ENCODE measurements at places on chromosomes 12 and 14. TPM values are rescaled to one million over a fixed set of nuclear protein-coding genes. Genes with fewer than 3 reads are reported as not detected.

DNA sequence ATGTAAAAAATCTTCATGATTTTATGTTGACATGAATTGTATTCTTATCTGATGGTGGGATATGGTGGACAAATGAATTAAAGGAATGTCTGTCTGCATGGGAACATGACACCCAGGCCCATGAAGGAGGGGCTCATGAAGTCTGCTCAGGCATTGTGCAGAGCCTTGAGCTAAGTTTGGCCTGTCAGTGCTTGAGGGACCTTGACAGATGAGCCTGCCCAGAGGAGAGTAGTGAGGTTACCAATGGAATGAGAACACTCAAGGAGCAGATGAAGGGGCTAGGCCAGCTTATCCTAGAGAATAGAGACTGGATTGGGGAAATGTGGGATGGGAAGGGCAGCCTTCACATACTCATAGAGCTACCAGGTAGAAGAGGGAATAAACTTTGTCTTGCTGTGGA lies 68.8 kb downstream of the TMX1 start:
- H3K27me3 ChIP-seq = no peaks in the 10 kb centered on the region
- H3K4me1 ChIP-seq = peaks cover 9% of the 10 kb centered on the region
- H3K36me3 ChIP-seq = no peaks in the 10 kb centered on the region
- no peak overlapping the region for H3K27ac ChIP-seq

DNA sequence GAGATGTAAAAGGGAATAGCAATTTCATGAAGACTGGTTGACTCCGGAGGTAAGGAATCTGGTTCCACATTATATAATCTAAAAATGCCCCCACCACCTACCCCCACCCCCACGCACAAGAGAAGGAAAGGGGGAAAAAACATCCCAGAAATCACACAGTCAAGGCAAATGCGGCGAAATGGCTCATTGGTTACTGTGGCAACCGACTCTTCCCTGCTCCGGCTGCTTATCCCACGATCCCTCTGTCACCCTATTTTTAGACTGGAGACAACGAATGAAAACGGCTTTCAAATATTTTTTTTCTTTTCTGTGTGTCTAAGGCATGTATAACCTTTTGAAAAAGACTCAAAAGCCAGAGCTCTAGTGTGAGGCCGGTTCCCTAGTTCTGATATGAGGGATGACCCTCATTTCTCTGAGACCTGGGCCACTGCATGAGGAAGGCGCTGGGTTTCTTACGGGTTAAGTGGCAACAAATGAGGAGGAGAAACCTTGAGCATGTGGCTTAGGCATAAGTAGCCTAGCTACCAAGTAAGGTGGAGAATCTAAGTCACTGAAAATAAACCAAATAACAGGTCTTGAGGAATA lies 148.3 kb upstream of the GRIN2B start:
- H3K36me3 ChIP-seq = peaks cover 3% of the 10 kb centered on the region
- peaks cover 2% of the 10 kb centered on the region for H3K27me3 ChIP-seq
- no peak for DNase-seq
- H3K4me3 ChIP-seq = no peak overlapping the region
- H3K27ac ChIP-seq = no peak overlapping the region
- peaks cover 11% of the 10 kb centered on the region for H3K4me1 ChIP-seq

DNA sequence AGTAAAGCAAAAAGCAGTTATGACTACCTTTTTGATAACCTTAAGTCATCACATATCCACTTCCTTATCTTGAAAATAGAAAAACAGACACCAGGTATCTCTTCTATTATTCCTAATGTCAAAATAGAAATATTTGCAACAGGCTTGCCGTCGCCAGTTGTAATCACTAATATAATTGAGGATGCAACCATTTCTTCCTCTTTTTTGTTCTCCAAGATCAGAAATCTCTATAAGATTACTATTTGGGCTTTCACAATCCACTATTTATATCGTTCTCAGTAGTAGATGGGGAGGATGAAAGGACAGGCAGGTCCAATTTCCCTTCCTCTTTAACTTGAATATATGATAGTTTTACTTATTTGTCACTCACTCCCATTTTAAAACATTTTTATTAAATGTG lies 130.2 kb upstream of the HMGA2 start:
- H3K4me1 ChIP-seq = no peaks in the 10 kb centered on the region
- H3K4me3 ChIP-seq = no peak overlapping the region
- no peak for DNase-seq
- no peaks in the 10 kb centered on the region for H3K36me3 ChIP-seq

Gene OR8S1
- not detected for total RNA-seq

GRCh38 chr14:50035214-50035613 lies 81.2 kb downstream of the VCPKMT start:
- H3K27ac ChIP-seq = no peak overlapping the region
- no peaks in the 10 kb centered on the region for H3K36me3 ChIP-seq
- no peak for DNase-seq

DNA sequence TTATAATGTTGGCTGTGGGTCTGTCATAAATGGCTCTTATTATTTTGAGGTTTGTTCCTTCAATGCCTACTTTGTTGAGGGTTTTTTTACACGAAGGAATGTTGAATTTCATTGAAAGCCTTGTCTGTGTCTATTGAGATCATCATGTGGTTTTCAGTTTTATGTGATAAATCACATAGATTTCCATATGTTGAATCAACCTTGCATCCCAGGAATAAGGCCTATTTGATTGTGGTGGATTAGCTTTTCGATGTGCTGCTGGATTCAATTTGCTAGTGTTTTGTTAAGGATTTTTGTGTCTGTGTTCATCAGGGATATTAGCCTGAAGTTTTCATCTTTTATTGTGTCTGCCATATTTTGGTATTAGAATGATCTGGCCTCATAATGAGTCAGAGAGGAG lies 27.6 kb downstream of the SLC2A13 start:
- H3K27ac ChIP-seq = no peak overlapping the region
- no peaks in the 10 kb centered on the region for H3K27me3 ChIP-seq
- DNase-seq = no peak
- H3K4me1 ChIP-seq = no peaks in the 10 kb centered on the region
- H3K4me3 ChIP-seq = no peak overlapping the region
- peaks cover 48% of the 10 kb centered on the region for H3K36me3 ChIP-seq

DNA sequence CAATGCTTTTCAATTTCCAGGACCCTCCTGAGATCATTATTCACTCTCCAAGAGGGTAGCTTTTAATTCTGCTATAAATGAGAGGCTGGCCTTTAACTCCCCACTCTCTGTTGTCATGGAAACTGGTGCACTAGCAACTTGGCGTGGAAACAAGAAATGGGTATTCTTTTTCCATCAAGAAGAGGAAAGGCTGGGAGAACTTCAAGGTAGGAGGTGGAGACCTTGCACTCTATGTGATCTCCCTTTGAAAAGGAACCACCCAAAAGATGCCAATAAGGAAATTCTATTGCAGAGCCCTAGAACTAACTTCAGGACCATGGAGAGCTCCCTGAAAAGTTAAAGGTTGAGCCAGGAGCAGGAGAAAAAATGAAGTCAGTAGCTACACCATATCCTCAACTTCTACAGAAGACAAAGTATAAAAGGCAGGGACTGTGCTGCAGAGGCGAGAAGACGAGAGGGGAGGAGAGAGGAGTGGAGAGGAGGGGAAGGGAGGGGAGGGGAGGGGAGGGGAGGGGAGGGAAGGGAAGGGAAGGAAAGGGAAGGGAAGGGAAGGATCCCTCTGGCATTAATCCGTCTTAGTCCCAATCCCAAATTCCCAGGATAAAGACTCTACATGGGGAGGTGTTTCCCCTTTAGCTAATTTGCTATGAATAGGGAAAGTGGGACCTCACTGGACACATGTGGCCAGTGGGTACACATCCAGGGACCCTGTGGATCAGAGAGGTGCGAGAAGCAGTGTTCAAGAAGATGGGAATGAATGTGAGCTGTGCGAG lies 46.7 kb upstream of the FICD start:
- peak; percentile 48 for DNase-seq
- H3K27ac ChIP-seq = no peak overlapping the region
- no peaks in the 10 kb centered on the region for H3K36me3 ChIP-seq
- H3K4me3 ChIP-seq = no peak overlapping the region
- H3K4me1 ChIP-seq = no peaks in the 10 kb centered on the region

Gene CCDC196
- total RNA-seq = not detected

GRCh38 chr14:85310491-85311272 lies 219.3 kb upstream of the FLRT2 start:
- H3K4me1 ChIP-seq = peaks cover 49% of the 10 kb centered on the region
- no peak overlapping the region for H3K4me3 ChIP-seq
- H3K36me3 ChIP-seq = no peaks in the 10 kb centered on the region
- no peaks in the 10 kb centered on the region for H3K27me3 ChIP-seq
- H3K27ac ChIP-seq = peak overlapping the region; percentile 24
- DNase-seq = no peak

GRCh38 chr14:94364037-94364436 lies 24.4 kb downstream of the SERPINA1 start:
- H3K4me3 ChIP-seq = no peak overlapping the region
- no peak overlapping the region for H3K27ac ChIP-seq
- H3K27me3 ChIP-seq = no peaks in the 10 kb centered on the region
- no peaks in the 10 kb centered on the region for H3K36me3 ChIP-seq
- no peak for DNase-seq

DNA sequence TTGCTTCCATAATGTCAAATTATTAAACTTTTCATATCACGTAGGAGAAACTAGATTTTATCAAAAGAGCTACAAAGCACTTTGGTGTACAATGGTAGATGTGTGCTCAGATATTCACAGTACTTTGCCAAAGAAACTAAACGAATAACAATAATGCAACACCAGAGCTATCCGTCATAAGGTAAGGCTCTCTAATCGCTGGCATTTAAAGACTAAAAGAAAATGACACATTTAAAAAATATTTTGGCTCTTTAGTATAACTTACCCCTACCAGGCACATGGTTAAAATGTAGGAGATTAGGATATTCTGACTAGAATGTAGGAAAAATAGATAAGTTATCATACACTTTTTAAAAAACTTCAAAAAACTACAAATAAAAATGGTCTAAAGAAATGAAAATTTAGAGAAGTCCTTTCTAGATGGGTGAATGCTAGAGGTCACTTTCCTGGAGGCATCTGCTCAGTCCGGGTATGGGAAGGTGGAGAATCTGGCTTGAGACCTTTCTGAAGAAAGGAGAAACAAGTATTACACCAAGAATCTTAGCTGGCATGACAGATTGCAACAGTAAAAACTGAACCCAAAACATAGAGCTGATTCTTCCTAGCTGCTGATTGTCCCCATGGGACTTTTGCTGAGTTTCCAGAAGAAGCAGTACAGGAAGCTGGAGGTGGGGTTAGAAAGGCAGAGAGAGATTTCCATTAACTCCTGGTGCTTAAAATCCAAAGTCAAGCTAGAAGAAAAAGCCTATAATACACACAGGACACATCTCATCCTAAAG lies 67.9 kb downstream of the FAR2 start:
- no peak for DNase-seq
- no peak overlapping the region for H3K4me3 ChIP-seq
- H3K4me1 ChIP-seq = no peaks in the 10 kb centered on the region

- no peak overlapping the region for H3K4me3 ChIP-seq
- no peak overlapping the region for H3K27ac ChIP-seq
Measured at GRCh38 chr12:82474798-82475184, 116.5 kb downstream of the METTL25 start.

Gene TSPAN19
- total RNA-seq = 0.36 TPM

GRCh38 chr14:76537906-76538647 lies 162.1 kb downstream of the ESRRB start:
- H3K36me3 ChIP-seq = no peaks in the 10 kb centered on the region
- no peaks in the 10 kb centered on the region for H3K27me3 ChIP-seq
- H3K4me3 ChIP-seq = no peak overlapping the region
- no peak overlapping the region for H3K27ac ChIP-seq
- H3K4me1 ChIP-seq = peaks cover 12% of the 10 kb centered on the region

DNA sequence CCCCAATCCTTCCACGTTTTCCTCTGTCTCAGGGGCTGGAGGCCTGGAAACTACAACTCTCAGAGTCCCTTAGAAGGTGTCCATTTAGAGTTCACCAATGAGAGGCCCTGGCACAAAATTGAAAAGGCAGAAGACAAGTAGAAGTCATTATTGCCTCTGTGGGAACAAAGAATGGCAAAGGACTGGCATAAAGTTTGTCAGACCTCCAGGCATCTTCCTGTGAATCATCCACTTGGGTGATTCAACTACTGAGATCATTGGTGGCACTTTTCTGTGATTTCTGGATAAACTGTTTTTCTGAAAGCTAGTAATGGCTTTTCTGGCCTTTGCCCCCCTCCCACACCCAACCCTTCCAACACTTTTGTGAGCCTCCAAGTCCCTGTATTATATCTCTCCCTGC lies 42.6 kb upstream of the C12orf42 start:
- H3K4me3 ChIP-seq = no peak overlapping the region
- H3K36me3 ChIP-seq = no peaks in the 10 kb centered on the region

- DNase-seq = peak; percentile 52
- no peak overlapping the region for H3K4me3 ChIP-seq
- H3K27me3 ChIP-seq = no peaks in the 10 kb centered on the region
Measured at GRCh38 chr12:46266869-46267574, 1.8 kb downstream of the SLC38A1 start.

DNA sequence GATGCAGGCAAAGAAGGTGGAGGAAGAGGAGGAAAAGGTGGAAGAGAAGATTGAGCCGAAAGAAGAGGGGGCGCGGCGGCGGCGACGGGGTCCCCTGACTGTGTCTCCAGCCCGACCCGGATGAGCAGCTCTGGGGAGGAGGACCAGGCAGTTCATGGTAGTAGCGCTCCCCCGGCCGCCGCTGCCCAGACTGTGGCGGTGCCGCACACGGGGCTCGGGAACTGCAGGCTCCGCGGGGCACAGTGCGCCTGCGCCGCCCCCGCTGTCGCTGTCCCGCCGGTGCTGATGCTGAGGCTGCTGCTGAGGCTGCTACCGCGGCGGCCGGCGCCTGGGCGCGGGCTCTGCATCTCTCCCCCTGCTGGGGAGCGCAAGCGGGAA lies at the start of gene KCNH5:
KCNH5 (minus strand) TSS at position 225 of the 378 bp plus-strand sequence. CDS start 272 bp downstream, outside the sequence.
- no peak for DNase-seq
- H3K36me3 ChIP-seq = no peaks in the 10 kb centered on the region
- H3K27me3 ChIP-seq = peaks cover 49% of the 10 kb centered on the region
- peaks cover 17% of the 10 kb centered on the region for H3K4me1 ChIP-seq
- peak within 1 kb of the TSS; percentile 85 for H3K4me3 ChIP-seq

GRCh38 chr14:90429754-90430153 lies 32.9 kb downstream of the CALM1 start:
- H3K27ac ChIP-seq = no peak overlapping the region
- no peak for DNase-seq
- no peaks in the 10 kb centered on the region for H3K36me3 ChIP-seq
- peaks cover 6% of the 10 kb centered on the region for H3K4me1 ChIP-seq

DNA sequence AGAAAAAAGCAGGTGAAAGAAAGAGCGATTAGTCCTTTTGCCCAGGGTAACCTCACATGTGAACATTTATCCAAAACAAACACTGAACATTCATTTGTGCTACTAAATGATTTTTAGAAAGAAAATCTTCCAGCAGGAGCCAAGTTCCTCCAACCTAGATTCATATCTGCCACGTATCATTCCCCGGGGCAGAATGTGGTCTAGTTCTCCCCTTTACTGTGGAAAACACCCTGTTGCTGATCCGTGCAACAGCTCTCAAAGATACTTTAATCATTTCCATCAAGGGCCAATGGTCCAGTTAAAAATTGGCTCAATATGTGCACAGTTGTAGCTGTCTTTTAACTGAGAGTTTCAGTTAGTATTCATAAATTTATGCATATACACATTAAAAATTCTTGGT lies 479.1 kb downstream of the ATP23 start:
- H3K36me3 ChIP-seq = peaks cover 5% of the 10 kb centered on the region
- H3K4me1 ChIP-seq = peaks cover 32% of the 10 kb centered on the region
- H3K27me3 ChIP-seq = no peaks in the 10 kb centered on the region
- H3K27ac ChIP-seq = no peak overlapping the region

GRCh38 chr12:123058481-123058880 lies 78.0 kb downstream of the ARL6IP4 start:
- DNase-seq = no peak
- peaks cover 37% of the 10 kb centered on the region for H3K4me1 ChIP-seq
- H3K4me3 ChIP-seq = no peak overlapping the region
- no peaks in the 10 kb centered on the region for H3K27me3 ChIP-seq
- no peaks in the 10 kb centered on the region for H3K36me3 ChIP-seq

Gene CAND1
- total RNA-seq = 259 TPM

Data from neural crest cell (in vitro differentiated cells).